Osteocyte (in vitro differentiated cells): ENCODE measurements at places on chromosomes 3 and 15. TPM values are rescaled to one million over a fixed set of nuclear protein-coding genes. Genes with fewer than 3 reads are reported as not detected.

DNA sequence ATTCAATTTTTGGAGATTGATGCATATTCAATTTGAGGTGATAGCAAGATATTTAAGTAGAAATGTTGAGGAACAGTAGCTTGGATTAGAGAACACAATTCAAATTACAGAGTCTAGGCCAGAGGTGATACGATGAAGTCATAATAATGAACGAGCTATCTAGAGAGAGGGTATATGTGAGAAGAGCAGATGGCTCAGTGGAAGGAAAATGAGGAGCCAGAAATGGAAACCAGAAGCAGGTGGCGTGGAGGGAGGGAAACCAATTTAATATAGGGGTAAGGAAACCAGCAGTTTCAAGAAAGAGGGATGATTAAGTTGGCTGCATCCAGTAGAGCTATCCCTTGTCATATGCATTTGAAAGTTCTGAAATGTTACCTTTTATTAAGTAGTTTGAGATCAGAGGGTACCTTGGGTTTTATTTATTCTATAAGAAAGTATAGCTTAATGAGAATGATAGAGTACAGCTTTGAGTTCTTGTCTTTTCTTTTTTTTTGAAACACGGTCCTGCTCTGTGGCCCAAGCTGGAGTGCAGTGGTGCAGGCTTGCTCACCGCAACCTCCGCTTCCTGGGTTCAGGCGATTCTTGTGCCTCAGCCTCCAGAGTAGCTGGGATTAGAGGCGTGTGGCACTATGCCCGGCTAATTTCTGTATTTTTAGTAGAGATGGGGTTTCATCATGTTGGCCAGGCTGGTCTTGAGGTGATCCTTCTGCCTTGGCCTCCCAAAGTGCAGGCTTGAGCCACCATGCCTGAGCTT lies 22.1 kb downstream of the NCK1 start:
- DNase-seq: no peak
- no peaks in the 10 kb centered on the region for H3K27me3 ChIP-seq
- peaks cover 10% of the 10 kb centered on the region for H3K4me1 ChIP-seq
- peaks cover under 1% of the 10 kb centered on the region for H3K36me3 ChIP-seq
- H3K4me3 ChIP-seq: no peak overlapping the region

GRCh38 chr3:174957081-174957480 lies 97.9 kb downstream of the NAALADL2 start:
- H3K27ac ChIP-seq: peak overlapping the region; percentile 64
- H3K36me3 ChIP-seq: no peaks in the 10 kb centered on the region
- DNase-seq: no peak

GRCh38 chr3:31218082-31218481 lies 314.6 kb upstream of the STT3B start:
- no peak for DNase-seq
- H3K27ac ChIP-seq: no peak overlapping the region
- no peaks in the 10 kb centered on the region for H3K4me1 ChIP-seq
- no peak overlapping the region for H3K4me3 ChIP-seq
- peaks cover 2% of the 10 kb centered on the region for H3K27me3 ChIP-seq

GRCh38 chr3:69389520-69390248 lies 3.8 kb upstream of the FRMD4B start:
- H3K36me3 ChIP-seq: no peaks in the 10 kb centered on the region
- no peak overlapping the region for H3K27ac ChIP-seq
- DNase-seq: no peak
- no peak overlapping the region for H3K4me3 ChIP-seq
- H3K4me1 ChIP-seq: peaks cover 10% of the 10 kb centered on the region
- H3K27me3 ChIP-seq: peaks cover 2% of the 10 kb centered on the region

GRCh38 chr3:33004961-33005360 lies 53.5 kb downstream of the CCR4 start:
- H3K4me1 ChIP-seq: peaks cover 8% of the 10 kb centered on the region
- H3K4me3 ChIP-seq: no peak overlapping the region
- no peaks in the 10 kb centered on the region for H3K27me3 ChIP-seq
- no peak overlapping the region for H3K27ac ChIP-seq

DNA sequence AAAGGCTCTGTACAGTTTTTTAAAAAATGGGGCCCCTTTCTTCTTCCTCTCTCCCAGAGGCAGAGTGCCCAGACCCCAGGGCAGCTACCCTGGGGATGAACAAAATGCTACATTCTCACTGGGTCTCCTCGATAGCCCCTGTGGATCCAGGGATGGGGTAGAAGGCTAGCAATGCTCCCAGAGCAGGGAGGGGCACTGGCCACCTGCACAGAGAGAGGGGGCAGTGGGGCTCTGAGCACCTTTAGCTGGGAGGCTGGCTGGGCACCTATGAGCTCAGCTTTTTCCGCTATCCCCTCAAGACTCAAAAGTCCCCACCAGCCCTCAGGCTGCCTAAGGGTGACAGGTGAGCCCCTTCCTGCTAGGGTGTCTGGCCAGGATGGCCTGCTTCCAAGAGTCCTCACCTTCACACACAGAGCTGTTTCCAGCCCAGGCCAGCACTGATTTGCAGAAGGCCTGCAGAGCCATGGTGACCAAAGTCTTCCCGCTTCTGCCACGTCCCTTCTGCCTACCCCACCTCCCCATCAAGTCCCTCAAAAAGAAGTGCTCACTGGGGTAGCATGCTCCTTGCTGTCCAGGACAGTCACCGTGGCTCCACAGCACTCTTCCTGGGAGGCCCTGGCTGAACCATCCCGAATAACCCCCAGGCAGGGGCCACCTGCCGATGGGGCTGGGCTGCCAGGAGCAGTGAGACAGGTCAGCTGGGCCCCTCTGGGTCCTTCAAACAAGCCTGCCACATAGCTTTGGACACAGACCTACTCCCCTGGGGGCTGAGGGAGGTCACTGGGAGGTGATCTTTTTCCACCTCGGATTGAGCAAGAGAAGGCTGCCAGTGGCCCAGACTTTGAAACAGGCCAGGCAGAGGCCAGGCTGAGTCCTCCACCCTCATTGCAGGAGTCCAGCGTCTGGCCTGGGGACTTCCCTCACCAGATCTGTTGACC lies 20.4 kb downstream of the BMF start:
- H3K4me3 ChIP-seq: no peak overlapping the region
- H3K27me3 ChIP-seq: no peaks in the 10 kb centered on the region
- H3K36me3 ChIP-seq: peaks cover 22% of the 10 kb centered on the region
- peak overlapping the region; percentile 65 for H3K27ac ChIP-seq
- no peak for DNase-seq

The FOXL2NB gene
- 0.21 TPM in 1 of 2 replicates, not detected in the other for total RNA-seq
